GM18507 (cell line): ENCODE measurements at places on chromosomes 6 and 20.

DNA sequence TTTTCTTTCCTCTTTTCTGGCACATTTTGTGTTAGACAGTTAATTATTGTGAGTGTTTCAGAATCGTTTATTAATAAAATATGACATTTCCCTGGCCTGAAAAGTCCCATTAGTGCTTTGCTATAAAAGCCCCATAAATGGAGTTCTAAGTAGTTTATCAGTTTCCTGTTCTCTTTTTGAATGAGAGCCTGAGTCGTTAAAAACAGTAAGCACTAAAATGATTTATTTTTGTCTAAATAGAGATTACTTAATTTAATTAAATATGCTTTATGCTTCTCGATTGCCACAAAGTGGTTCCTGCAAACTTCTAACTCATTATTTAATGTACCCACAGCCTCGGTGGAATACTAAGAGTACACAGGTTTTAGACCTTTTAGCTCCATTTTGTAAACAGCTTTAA, 577.9 kb downstream of the C6orf118 start:
- no peak for DNase-seq

DNA sequence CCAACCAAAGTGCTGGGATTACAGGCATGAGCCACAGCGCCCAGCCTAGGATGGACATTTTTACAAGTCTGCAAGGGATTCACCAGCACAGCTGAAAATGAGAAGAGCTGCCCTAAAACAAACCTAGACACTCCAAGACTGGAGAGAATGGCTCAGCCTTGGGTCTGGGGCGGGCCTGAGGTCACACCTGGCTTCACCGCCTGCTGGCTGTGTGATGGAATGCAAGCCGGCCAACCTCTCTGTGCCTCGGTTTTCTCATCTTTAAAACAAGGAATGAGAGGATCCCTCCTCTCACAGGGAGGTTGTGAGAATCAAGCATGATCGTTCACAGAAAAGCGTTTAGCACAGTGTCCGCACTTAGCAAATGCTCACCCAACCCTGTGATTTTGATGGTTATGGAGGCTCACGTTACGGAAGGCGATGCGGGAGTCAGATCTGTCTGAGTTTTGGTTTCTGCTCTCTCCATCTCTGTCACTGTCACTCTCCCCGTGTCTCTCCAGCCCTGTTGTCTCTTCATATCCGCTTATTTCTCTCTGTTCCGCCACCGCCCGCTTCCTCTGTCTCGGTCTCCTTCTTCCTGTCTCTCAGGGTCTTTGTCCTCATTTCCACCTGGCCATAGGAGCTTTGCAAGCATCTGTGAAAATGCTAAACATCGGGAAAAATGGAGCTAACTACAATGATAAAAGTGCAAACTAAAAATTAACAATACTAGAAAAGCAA, 47.6 kb downstream of the CEBPB start:
- no peak for DNase-seq

- no peak for DNase-seq
These were observed 140.1 kb downstream of the BTBD3 start for GRCh38 chr20:12057778-12058177.

- no peak for DNase-seq
These were observed 165.0 kb upstream of the POU3F2 start for GRCh38 chr6:98669371-98669770.

DNA sequence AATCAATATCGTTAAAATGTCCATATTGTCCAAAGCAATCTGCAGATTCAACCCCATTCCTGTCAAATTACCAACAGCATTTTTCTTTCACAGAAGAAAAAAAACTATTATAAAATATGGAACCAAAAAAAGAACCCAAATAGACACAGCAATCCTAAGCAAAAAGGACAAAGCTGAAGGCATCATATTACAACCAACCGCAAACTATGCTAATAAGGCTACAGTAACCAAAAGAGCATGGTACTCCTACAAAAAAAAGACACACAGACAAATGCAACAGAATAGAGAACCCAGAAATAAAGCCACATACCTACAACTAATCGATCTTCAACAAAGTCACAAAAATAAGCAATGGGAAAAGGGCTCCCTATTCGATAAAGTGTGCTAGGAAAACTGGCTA, 49.2 kb downstream of the RNGTT start:
- DNase-seq = no peak

GRCh38 chr6:2971420-2972218, at the start of gene SERPINB6:
SERPINB6 (minus strand) TSS chr6:2971567; CDS start chr6:2959332, 12,235 bp downstream.
- DNase-seq = no peak

DNA sequence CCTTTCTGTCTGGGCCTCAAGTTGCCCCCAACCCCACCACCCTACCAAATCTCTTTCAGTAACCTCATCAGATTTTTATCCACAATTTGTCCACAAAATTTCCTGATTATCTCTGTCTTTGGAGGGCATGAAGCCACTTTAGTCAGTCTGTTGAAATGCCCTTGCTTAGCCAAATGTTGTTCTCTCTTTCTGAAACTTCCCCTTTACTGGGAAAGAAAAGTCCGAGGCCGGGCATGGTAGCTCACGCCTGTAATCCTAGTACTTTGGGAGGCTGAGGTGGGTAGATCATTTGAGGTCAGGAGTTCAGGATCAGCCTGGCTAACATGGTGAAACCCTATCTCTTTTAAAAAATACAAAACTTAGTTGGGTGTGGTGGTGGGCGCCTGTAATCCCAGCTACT, 33.8 kb downstream of the TOMM6 start:
- DNase-seq = no peak
